ENCODE measurements at places on chromosomes 3 and 15. TPM values are rescaled to one million over a fixed set of nuclear protein-coding genes. Genes with fewer than 3 reads are reported as not detected.
A peak's percentile ranks its signal among the peaks of the same experiment; 100 is the strongest.

The LRRC31 gene
- not detected for polyA plus RNA-seq

The GOLGA8S gene
- polyA plus RNA-seq, result 2.5 TPM

The EPHA6 gene
- 0.34 TPM for polyA plus RNA-seq

The LEKR1 gene
- 2.5 TPM for polyA plus RNA-seq

The OR5K2 gene
- polyA plus RNA-seq, result not detected

The CASR gene
- polyA plus RNA-seq, result not detected

The GOLGA6L10 gene
- 8.2 TPM for polyA plus RNA-seq

The SLC38A3 gene
- 8.9 TPM for polyA plus RNA-seq

The PSTPIP1 gene
- 1.1 TPM for polyA plus RNA-seq

The C3orf20 gene
- 0.18 TPM for polyA plus RNA-seq

The LYZL4 gene
- not detected for polyA plus RNA-seq

The ITPKA gene
- 1.0 TPM for polyA plus RNA-seq

- peak; percentile 9 for DNase-seq
Measured at GRCh38 chr3:33231756-33232465, 13.3 kb upstream of the SUSD5 start.

DNA sequence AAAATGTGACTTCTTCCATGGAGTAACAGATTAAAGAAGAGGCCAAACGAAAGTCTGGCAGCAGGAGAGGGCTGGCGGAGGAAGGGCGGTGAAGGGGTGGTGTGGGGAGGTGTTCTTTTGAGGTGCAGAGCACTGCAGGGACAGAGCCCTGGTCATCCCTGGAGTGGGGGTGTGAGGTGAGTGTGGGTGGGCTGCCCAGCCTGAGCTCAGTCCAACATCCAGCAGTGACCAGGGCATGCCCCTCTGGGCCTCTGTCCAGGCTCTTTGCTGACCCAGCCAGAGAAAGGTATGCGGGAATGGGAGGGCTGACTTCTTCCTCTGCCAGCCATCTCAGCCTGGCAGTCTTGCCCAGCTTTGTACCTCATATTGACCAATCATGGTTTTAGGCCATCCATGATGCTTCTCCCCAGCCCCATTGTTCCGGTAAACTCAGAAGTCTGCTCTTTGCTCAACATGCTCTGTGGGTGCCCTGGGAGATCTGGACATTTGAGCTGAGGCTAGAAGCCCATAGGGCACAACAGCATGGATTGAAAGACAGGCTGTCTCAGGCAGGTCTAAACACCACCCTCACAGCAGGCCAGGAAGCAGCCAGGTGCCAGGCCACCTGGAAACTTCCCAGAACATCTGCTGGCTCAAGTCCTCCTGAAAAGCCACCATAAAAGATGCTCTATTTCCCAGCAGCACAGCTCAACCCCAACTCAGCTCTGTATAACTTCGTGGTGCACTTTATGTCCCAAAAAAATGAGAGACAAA is 25.9 kb upstream of the CXCR6 start:
- no peak for DNase-seq

DNA sequence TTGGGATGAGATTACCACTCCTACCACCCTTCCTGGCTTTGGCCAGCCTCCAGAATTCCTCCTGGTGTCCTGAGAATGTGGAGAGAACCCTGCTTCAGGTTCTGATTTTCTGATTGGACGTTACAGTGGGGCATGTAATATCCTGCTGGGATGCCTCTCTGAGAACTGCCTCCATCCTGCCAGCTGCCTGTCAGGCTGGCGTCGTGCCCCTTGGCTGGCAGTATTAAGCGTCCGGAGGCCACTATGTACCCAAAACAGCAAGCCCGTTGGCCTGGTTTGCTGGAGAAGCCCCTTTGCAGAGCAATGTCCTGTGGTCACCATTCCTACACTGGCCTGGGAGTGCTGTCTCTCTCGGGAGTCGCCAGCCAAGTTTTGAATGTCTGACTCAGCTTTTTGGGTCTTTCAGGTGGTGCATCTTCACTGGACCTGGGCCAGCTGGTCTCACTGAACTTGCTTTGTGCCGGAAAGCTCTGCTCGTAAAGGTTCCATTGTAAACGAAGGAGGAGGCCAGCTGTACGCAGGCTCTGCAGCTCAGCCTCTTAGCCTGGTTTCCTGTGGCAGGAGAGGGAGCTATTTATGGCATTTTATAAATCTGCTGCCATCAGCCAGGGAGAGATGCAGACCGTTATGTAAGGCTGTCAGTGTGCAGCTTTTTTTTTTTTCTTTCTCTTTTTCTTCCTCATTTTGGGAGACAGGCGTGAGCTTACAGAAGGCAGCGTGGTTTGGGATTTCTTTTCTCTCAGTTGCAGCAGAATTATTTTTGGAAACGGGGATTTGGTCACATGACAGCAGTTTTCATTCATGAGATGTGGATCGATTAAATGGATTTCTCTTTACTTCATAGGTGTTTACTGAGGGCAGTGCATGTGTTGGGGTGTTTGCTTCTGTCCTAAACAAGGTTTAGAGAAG is 19.0 kb upstream of the TRAK1 start:
- peak; percentile 71 for DNase-seq

DNA sequence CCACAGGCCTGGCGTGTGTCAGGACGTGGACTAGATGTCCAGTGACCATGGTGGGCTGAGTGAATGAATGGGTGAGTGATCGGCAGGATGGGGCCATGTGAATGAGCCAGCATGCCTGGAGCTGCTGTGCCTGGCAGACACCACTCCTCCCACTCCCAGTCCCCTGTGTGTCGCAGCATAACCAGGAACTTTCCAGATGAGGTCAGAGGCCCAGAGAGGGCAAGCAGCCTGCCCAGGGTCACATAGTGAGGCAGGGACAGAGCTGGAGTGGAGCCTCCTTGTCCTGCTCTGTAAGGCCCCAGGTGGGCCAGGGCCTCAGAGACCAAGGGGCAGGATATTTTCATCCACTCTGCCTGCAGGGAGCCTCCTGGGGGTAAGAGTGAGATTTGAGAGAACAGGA is 6.4 kb downstream of the IQSEC1 start:
- DNase-seq, result no peak

DNA sequence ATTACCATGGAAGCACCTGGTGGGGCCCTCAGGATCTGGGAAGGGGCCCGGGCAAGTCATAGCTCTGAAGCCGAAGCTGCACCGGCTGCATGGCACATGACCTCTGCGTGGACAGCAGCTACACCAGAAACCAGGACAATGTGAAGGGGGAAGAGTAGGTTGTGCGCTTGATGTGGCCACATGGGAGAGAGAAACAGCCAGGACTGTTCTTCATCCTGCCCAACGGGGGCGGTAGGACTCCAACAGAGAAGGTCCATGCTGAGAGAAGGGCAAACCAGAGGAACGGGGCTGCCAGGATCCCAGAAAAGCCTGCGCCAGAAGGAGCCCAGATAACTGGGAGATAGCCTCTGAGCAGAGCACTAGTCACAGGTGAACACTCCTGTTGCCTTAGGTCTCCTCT is 54.9 kb upstream of the PRR20G start:
- no peak for DNase-seq

DNA sequence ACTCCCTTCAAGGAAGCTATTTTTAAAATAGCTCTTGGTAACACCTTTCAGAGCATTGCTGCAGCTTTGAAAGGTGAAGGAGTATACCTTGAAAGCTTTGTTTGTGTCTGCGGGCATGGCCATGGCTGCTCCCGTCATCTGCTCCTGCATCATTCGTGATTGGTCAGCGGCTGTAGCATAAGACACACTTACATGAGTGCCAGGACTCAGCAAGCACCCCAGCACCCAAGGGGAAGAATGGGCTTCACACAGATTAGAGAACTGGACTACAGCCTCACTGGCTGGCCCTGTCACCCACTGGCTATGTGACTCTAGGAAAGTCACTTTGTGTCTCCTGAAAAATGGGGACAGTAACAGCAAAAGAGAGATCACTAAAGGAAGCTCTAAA is 17.0 kb downstream of the EMC3 start:
- no peak for DNase-seq

DNA sequence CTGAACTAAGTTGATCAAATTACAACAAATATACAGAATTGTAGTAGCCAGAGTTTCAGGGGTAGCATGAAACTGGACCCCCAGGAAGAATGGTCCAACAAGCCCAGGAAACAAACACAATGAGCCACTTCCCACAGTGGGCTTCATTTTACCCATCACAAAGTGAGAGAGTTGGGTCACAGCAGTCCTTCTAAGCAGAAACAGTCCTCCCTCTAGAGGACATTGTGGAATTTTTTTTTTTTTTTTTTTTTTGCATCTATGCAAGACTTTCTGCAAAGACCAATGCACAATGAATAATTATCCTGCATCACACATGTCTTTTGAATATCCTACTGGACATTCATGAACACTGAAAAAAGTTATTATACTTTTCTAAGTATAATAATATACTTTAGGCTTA is 73.8 kb upstream of the ATP13A5 start:
- DNase-seq, result no peak

DNA sequence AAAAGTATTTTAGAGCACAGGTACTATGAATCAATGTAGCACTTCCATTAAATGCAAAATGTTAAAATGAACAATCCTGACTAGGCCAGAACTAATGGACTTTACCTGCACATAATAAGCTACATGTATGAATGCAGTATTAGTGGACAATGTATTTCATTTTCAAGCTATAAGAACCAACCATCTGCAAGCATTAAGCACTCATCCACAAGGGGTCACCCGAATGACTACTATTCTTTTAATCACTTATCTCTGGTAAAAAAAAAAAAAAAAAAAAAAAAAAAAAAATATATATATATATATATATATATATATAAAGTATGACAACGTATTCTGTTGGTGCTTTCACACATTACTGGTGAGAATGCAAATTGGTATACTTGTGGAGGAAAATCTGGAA is 7.2 kb downstream of the HERC1 start:
- no peak for DNase-seq

DNA sequence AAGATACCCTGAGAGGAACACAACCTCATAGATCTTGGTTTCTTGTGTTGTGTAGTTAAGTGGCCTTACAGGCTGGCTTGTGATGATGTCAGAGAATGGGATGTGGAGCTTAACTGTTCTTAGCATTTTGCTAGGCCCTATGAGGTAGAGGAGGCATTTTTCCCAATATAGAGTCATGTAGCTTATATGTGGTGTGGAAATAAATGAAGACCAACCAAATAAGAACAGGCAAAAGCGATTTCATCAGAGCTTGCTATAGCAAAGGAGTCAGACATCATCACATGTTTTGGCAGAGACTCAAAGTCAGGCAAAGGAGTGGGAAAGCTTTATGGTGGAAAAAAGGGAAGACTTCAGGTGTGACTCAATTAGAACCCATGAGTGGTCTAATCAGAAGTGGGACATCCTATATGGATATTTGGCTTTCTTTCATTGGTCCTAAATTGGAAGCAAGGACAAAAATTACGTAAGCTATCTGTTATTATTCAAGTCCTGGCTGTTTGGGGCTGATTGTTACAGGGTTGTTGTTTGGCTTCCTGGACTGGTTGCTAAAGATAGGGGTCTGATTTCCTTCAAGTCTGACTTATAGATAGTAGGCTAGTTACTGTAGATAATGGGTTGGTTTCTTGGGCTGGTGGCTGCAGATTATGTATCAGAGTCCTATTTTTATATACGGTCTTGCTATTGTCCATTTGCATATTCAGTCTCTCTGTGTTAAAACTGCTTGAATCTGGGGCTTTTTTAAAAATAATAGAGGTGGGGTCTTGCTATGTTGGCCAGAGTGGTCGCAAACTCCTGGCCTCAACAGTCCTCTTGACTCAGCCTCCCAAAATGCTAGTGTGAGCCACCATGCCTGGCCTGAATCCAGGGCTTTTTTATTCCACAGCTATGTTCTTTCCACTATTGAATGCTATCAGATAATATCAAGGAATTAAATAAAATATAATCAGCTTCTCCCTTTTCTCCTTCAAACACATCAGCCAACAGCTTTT is 30.3 kb upstream of the SETD2 start:
- no peak for DNase-seq

GRCh38 chr3:46270474-46270873 is 28.2 kb downstream of the CCR3 start:
- DNase-seq, result no peak

DNA sequence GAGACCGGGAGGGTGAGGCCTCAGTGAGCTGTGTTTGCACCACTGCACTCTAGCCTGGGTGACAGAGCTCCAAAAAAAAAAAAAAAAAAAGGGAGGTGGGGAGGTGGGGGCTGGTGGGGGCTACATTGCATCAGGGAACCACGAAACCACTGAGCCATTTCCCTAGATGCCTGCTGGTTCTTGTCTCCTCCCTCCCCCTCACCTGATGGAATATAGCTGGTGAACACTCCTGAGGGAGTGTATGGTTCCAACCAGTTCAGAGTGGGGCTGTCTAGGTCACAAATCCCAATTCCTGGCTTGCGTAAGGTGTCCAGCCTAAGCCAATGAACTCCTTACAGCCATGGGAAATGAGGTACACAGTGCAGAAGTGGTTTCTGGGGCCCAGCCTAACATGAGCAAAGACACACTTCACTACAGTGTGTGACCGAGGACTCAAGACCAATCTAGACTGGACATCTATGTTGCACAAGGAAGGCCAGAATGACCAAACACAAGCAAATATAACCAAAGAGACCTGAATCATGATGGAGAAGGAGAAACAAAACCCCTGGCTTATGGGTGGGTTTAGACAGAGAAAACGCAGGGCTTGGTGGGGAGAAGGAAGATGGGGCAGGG is 39.1 kb upstream of the OSBPL11 start:
- DNase-seq, result no peak

- DNase-seq, result no peak
Measured at GRCh38 chr3:108388136-108389132, 92.1 kb downstream of the HHLA2 start.

GRCh38 chr3:4934050-4934449 is 45.2 kb upstream of the BHLHE40 start:
- no peak for DNase-seq

DNA sequence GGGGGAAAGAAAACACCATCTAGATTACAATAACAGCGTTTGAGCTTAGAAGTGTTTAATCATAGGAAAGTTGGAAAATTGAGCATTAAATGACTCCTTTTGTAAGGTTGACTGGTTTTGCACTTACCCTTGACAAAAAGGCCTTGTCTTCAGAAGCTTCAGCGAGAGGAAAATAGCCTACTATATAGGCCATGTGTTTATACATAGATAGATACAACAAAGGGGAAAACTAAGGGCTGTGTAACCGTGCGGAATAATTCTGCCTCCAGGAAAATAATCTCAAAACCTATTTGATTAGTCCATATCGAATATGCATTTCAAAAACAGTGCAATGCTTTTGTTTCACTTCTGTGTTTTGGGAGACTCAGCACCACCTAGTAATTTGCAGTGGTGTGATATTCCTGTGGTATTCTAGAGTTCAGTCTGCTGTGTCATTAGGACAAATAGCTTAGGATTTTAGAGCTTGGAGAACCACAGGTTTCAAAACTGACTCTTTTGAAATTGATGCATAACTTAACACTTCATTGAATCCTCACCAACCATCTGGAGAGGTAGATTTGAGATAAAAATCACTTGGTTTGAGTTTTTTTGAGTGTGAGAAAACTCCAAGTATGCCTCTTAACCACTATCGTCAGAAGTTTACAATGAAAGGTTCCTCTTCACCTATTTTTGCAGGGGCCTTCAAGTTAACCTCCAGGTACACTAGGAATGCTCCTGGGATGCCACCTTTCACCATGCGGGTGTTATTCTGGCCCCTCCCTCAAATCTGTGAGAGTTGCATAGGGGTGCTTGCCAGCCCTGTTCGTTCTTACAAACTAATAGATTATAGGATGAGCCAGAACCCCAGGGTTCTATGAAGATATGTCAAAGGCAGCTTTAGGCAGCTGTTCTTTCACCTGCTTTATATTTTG is 1.9 kb downstream of the ARHGAP31 start:
- no peak for DNase-seq

GRCh38 chr3:18758047-18758704 is 333.0 kb upstream of the SATB1 start:
- DNase-seq, result peak; percentile 65

- no peak for DNase-seq
Measured at GRCh38 chr15:61474796-61475195, 245.7 kb upstream of the RORA start.

Data from right lung (tissue), 10 donors.